ENCODE measurements at places on chromosomes 11 and 22.

DNA sequence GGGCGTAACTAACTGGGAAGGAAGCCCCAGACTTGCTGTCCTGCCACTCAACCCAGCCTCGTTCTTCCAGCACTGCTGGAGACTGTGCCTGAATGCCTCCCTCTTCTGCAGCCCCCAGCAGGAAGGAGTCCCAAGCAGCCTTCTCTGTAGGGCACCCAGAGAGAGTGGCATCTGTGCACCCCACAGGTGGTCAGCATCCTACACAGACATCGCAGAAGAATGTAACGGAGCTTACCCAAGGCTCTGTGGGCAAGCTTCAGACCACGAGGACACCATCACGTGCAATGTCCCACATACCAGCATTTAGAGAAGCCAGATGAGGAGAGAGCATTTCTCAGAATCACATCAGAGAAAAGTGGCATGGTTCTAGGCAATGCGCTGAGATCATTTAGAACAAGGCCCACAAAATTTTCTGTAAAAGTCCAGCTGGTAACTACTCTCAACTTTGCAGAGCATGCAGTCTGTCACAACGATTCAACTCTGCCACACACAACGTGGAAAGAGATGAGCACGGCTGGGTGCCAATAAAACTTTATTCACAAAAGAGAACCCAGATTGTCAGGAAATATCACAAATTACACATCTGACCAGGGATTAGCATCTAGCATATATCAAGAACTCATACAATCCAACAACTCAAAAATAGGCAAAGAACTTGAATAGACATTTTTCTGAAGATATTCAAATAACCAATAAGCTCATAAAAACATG, 33.4 kb downstream of the SHANK2 start:
- no peak for DNase-seq

DNA sequence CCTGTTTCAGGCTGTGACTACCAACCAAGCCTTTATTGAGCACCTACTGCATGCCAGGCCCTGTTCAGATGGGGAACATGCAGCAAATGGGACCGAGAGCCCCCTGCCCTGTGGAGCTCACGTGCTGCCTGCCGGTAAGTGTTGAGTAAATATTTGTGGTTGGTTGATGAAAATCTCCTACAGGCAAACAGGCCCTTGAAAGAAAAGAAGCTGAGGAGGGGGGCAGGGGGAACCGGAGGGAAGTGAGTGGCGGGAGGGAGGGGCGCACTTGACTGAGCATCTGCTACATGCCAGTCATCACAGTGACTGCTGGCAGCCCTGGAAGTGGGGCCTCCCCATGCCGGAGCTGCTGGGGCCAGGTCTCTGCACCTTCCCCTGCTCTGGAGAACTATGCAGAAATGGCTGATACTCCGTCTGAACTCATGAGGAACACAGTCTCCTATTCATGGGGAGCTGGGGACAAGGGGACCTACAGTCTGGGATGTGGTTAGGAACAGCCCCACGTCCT, 34.2 kb downstream of the MACROD1 start:
- DNase-seq: no peak

DNA sequence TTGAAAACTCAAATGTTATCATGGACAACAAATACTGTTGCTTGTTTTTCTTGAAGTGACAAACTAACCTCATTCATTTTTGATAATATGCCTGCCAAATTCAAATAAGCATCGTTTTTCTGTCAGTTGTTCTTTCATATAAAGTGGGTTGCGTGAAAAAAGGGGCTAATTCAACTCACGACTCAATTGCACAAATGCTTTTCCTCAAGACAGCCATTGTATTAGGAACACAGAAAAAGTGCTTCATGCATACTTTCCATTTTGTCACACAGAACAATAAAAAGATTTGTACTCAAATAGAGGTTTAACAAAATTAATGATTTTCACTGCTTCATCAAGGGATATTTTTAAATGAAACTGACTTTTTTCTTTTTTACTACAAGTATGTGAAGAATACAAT, 94.6 kb upstream of the ALKBH3 start:
- no peak for DNase-seq

- no peak for DNase-seq
Measured at GRCh38 chr22:44441401-44442185, 56.4 kb downstream of the RTL6 start.

DNA sequence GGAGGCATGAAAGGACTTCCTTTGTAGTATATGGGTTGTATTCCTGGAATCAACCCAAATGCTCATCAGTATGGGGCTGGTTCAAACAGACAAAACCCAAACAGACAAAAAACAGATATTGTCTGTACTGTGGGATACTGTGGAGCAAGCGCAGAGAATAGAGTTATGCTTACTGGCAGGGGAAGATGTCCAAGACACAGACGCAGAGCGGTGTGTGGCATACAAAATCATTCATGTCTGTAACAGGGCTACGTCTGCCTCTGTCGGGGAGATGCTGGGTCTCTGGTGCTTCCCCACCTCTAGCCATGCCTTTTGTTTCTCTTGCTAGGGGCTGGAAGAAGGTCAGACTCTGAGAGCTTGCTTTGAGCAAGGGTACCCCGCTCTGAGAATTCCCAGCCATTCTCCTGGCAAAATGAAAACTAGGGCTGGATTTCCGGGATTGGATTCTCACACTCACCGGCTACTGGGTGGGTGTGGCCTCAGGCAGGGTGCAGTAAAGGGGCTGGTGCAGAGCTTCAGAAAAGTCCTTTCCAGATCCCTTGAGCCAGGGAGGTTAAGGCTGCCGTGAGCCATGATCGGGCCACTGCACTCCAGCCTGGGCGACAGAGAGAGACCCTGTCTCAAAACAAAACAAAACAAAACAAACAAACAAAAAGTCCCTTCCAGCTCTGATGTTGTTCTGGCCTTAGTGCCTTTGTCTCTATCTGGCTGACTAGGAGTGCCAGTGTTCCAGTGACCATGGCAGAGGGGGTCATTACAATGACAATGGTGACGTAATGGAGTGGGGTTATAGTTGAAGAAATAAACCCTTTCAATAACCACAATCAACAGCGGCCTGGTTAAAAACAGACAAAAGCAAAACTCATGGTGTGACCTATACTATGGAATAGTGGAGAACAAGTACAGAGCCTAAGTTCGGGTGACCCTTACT, 2.9 kb upstream of the ABCC8 start:
- no peak for DNase-seq

DNA sequence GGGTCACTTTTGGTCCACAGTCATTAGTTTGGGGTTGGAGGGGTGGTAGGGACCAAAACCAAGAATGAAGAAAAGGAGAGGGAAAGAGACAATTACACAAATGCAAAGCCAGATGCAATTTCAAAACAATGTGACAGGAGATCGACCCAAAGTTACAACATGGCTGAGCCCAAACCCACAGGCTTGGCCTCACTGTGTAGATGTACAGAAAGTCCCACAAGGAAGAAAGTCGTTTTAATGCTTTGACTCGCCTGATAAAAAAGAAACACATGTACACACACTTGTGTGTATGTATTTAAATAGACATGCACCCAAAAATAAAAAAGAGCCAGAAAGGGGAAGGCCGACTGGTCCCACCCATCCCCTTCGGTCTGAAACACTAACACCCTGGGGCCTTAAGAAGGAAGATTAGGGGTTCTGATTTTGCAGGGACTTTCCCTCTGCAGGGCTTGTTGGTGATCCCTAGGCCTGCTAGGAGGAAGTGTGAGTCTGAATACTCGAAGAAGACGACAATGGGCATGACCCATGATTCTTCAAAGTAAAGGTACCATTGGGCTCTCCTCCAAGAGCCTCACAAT, 104.1 kb downstream of the ETS1 start:
- no peak for DNase-seq

GRCh38 chr11:77515063-77515462, 41.2 kb upstream of the PAK1 start:
- no peak for DNase-seq

DNA sequence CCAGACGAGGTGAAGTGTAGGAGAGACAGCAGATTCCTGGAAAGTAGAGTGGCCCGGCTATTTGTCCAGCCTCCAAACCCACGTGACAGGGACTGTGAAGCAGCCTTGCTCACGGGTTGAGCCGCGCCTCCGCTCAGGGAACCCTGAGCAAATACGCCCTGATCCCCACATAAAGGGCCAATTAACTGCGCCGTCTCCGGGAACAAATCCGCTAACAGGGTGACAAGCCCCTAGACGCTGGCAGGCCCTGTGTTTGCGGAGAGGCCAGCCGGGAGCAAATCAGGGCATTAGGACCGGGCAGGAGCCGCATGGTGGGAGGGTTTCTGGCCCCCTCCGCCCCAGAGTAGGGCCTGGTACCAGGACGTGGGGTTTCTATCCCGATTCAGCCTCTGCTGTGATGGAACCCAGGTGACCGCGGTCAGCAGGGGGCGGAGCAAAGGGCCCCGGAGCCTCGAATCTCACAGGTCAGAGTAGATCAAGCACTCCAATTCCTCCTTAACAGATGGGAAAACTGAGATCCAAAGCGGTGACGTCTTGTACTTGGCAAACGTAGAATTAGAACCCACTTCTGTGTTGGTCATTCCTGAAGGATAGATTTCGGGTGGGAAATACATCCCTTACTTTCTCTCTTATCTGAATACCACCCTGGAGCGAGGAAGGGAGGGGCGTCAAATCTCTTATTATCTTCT, 2.0 kb upstream of the ROBO3 start:
- no peak for DNase-seq

- DNase-seq: no peak
Measured at GRCh38 chr11:15412054-15412453, 297.3 kb downstream of the INSC start.

DNA sequence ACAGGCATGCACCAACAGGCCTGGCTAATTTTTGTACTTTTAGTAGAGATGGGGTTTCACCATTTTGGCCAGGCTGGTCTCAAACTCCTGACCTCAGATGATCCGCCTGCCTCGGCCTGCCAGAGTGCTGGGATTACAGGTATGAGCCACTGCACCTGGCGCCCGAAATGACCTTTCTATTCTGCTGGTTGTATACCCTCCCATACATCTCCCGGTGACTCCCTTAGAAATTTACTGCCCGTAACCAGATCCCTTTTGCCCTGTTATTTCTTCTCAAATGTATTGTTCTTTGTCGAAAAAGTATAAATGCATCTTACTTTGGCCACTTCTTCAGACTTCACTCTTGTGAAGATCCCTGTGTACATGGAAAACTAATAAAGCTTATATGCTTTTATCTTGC, 22.0 kb downstream of the MCHR1 start:
- no peak for DNase-seq

Data from NT2/D1 (cell line).